ENCODE measurements at places on chromosomes 13 and 19.

- no peak for DNase-seq
These were observed 23.5 kb downstream of the ZNF180 start for GRCh38 chr19:44476559-44477408.

DNA sequence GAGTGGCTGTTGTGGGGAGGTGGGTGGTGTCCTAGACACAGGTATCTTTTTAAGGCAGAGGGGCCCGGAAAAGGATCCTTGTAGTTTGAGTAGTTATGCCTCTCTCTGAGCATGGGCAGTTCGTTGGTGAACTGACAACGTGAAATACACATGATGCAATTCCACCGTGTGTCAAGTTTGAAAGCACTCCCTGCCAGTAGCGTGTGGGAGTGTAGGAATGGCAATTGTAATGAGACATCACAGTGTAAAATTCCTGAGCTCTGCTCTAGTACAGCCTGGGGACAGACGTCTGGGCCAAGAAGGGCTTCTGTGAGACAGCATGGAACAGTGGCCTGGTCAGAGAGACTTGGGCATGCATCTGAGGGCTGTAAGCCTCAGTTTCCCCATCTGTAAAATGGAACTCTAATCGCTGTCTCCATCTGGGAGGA, 10.4 kb upstream of the ASF1B start:
- DNase-seq, result peak; percentile 74

- no peak for DNase-seq
These were observed 73.8 kb upstream of the OLFM4 start for GRCh38 chr13:52954838-52955237.

- DNase-seq, result no peak
These were observed 9.4 kb upstream of the SEMA6B start for GRCh38 chr19:4568886-4569285.

GRCh38 chr19:42095814-42096230, 19.9 kb downstream of the ZNF574 start:
- no peak for DNase-seq

DNA sequence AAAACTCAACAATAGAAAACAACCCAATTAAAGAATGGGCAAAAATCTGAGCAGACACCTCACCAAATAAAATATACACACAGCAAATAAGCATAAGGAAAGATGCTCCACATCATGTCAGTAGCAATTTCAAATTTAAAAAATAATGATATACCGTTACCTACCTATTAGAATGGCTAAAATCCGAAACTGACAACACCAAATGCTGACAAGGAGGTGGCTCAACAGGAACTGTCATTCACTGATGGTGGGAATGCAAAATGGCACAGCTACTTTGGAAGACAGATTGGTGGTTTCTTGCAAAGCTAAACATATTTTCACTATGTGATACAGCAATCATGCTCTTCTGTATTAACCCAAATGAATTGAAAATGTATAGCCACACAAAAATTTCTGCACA, 9.1 kb downstream of the CYP2A13 start:
- DNase-seq, result no peak

DNA sequence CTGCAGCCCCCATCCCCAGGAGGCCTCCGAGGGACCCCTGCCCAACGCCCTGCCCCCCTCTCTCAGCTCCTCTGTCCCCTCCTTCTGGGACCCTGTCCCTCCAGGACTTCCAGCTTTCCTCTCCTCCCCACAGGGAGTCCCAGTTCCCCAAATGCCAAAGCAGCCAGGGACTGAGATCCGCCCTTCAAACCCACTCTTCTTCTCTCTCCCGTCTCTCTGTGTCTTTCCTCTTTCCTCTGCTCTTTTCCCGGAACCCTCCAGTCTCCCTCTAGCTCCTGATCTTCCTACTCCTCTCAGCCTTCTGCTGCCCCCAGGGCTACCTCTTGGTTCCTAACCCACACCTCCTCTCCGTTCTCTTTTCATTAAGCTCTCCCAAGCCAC, 377 bp downstream of the CA11 start:
- DNase-seq, result no peak

GRCh38 chr13:99307247-99307646, at the start of gene GPR183:
Gene GPR183, minus strand, starts transcription at chr13:99307399. Its CDS starts 11,254 bp downstream, at chr13:99296145.
- no peak for DNase-seq
